G401 (cell line): ENCODE measurements at places on chromosomes 5 and 9.

GRCh38 chr5:103465891-103466290 is 96.7 kb downstream of the NUDT12 start:
- DNase-seq: no peak

DNA sequence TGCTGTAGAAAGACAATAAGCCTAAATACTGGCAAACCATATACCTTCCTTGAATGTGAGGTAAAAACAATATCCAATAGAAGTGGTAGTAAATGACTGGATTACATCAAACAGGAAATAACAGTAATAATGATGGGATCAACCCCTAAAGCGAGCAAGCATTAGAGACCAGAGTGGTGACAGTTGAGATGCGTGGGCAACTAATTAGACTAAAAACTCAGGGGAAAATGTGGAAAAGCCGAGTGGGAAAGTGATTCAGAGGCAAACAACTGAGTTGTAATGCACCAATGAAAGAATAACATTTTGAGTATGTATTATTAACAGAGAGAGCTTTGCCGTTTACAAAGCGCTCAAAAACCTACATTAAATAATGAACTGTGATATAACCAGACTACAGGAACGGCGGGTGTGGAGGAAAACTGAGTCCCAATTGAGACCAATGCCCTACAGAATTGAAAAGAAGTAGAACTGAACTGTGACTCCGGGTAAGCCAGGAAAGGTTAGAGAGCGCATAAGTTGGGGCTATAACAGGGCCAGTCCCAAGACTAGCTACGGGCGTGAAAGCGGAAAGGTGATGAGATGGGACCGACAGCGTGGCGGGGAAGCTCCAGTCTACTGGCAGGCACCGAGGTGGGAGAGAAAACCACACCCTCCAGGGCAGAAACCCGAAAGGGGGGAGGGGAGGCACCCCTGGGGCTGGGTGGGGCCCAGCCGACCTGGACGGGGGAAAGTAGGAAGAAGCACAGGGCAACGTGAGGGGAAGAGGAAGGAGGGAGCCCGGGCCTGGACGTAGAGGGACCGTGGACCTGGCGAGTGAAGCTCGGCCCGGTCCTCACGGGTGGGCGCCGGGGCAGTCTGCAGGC is 592 bp downstream of the UBAP2 start:
- DNase-seq: no peak

- no peak for DNase-seq
Observed at GRCh38 chr5:17359451-17360011, 138.5 kb upstream of the TAF11L2 start.

DNA sequence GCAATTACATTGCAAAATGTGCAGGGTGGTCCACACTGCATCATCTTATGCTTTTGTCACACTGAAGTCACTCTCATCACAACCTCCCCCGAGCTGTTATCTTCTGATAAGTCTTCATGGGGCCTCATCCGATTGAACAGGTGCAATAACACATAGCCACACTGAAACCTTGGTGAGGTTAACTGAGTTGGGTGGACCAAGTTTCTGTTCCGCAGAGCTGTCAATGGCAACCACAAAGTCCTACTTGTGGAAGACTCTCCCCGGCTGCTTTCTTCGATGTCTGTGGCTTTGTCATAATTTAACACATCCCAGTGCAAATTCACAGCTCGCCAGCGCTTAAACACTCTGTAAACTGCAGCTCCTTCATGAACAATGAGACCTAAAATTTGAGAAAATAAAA is 112.2 kb downstream of the MARCHF11 start:
- no peak for DNase-seq

DNA sequence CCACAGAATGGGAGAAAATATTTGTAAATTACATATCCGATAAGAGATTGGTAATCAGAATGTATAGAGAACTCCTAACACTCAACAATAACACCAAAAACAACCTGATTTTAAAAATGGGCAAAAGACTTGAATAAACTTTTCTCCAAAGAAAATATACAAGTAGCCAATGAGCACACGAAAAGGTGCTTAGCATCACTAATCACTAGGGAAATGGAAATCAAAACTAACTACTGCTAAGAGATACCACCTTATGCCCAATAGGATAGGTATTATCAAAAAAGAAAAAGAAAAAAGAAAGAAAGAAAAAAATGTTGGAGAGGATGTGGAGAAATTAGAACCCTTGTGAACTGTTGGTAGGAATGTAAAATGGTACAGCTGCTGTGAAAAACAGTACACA is 212.1 kb downstream of the TLR4 start:
- no peak for DNase-seq

DNA sequence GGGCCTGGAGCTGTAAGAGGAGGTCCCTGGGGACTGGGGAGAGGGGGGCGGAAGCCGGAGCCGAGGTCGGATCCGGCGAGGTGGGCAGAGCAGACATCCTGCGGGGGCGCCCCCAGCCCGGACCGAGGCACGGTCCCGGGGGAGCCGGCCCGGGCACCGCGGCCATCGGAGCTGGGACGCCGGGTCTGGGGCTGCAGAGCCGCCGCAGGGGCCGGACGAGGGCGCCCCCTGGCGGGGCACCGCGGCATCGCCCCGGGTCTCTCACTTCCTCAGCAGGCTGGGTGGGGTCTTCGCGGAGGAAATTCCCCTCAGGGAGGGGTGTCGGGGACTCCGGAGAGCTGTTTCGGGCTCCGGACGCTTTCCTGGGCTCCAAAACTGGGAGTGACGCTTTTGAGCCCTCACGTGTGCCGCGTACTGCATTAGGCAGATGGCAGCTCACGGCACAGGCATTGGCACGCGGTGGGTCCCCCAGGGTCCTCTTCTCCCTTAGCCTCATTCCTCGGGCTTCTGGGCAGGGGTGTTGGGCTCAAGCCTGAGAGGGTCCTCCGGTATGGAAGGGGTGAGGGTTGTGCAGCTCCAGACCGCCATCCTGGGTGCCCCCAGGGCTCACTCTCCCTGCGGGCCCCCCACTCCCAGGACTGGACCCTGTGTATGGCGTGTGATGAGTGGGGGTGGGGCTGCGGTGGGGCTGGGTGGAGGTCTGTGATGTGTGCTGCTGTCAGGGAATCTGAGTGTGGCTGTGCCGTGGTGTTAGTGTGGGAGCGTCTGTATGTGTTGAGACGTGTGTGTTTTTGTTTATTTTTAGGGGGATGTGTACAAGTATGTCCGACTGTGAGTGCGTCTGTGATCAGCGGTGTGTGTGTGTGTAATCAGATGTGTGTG is 29.6 kb downstream of the LHX2 start:
- no peak for DNase-seq

DNA sequence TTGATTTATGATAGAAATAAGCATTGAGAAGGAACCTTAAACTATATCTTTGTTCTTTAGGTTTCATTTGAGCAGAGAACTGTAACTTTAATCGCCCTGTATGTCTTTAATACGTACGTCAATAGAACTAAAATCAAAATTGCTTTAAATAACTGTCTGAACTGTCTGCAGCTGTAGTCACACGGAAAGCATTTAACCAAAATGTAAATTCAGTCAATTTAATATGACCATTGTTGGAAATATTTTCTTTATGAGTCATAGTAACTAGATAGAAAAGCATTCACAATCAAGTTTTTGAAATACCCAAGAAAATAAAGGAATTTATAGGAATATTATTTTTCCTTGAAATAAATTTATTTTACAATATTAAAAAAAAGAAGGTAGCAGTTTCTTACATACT is 157.1 kb upstream of the CDH6 start:
- DNase-seq: no peak

DNA sequence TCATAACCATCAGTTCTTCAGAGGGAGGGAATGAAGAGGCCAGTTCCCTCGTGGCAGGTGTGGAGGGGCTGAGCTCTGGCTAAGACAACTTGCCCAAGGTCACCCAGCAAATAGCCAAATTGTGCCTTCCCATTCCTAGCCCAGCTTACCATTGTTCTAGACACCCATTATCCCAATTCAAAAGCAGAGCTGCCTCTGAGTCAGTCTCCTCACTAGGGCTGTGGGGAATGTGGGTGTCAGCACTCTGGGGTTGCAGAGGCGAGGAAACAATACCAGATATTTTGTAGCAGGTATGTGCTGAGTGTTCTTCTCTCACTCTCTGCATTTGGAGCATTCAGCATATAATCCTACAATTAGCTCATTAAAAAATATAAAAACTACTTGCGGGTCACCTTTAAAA is 270.8 kb downstream of the PSAT1 start:
- no peak for DNase-seq

GRCh38 chr5:43019614-43020398 is 20.3 kb downstream of the ANXA2R start:
- DNase-seq: peak; percentile 42

- DNase-seq: no peak
Observed at GRCh38 chr5:66356011-66356565, 212.0 kb downstream of the SREK1 start.

GRCh38 chr5:1763548-1763911 is 36.1 kb downstream of the MRPL36 start:
- DNase-seq: peak; percentile 9

GRCh38 chr9:97039514-97039860 is 545 bp upstream of the CTSV start:
- DNase-seq: peak; percentile 1

DNA sequence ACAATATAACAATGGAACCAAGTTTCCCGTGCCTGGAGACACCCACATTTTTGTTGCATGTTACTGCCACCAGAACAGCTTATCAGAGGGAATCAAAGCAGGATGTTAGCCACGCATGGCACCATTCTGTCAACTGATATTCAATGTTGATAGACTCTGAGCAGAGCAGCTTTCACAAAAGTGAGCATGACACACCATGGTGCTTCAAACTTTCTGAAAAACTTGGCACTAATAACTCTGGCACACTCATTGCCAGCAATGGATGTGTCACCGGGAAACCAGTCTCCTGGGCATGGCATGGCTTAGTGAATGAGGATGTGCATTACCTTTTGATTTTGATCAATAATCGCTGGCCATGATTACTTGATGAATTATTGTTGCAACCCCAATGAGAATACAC is 19.7 kb downstream of the NIPSNAP3B start:
- DNase-seq: no peak

DNA sequence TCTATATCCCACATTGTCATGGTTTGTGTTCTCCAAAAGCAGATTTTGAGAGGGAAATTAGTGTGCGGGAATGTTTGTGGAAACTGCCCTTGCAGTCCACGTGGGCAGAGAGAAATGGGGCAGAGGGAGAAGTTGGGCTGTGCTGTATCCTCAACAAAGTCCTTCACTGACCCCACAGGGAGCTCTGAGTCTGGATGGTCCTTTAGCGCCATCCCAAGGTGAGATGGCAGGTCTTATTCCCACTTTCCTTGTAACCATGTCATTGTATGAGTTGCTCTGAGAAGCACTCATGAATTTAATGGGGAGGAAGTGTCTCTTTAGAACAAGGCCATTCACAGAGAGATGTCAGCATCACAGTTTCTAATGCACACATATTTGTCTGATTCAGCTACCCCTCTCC is 127.1 kb downstream of the ANKRD18B start:
- DNase-seq: no peak

GRCh38 chr5:2797160-2797559 is 45.7 kb upstream of the IRX2 start:
- no peak for DNase-seq

GRCh38 chr5:72523960-72524582 is 16.9 kb upstream of the ZNF366 start:
- DNase-seq: peak; percentile 22

DNA sequence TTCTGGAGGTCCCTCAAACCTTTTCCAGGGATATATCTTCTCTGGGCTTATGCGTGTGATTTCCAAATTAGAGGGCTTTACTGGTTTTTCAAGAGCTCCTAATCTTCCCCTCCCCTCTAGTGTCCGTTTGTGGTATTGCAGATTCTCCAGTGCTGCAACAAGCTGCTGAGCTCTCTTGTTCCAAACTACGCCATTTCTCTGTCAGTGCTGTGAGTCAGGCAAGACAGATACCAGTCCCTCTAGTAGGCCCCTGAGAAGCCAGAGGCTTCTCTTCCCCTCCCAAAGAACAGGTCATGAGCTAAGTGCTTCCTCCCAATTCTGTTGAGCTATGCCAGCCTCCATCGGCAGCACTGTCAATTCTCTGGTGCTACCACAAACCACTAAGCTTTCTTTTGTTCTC is 149.5 kb downstream of the FANCC start:
- DNase-seq: peak; percentile 30

DNA sequence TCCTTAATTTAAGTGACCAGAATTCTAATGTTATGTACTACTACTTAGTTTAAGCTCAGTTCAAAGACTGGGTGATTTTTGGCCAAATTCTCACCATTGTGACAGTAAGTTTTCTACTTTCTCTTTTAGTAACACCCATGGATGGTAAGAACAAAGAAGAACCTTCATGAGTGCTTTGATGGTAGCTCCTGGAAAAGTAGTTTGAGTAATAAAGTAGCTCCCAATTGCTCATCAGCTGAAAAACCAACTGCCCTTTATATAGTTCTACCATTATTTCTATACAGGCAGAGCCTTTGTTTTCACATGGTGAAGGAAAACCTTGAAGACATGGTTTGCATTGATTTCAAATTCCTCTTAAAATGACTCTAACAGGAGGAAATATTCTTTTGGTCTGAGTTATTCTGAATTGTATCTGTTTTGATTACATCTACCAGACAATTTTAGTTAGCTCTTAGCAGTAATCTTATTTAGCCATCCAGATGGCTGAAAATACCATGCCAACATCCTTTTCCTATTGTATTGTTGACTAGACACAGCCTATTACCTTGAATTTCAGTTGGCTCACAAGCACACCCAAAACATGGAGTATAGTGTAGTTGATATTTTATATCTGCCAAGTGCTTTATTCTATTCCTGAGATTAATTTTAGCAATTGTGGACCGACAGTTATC is 23.7 kb upstream of the STARD4 start:
- peak; percentile 62 for DNase-seq

- peak; percentile 16 for DNase-seq
Observed at GRCh38 chr9:109349421-109349846, 28.6 kb upstream of the EPB41L4B start.

GRCh38 chr5:13708432-13708831 is 236.1 kb downstream of the DNAH5 start:
- DNase-seq: no peak

- DNase-seq: no peak
Observed at GRCh38 chr5:150153957-150154617, 1.6 kb downstream of the PDGFRB start.

GRCh38 chr9:35489313-35490154 is at the start of gene RUSC2:
TSS of gene RUSC2 (plus strand) at chr9:35490111. CDS start at chr9:35546522, 56,411 bp downstream.
- peak; percentile 83 for DNase-seq

GRCh38 chr5:172561151-172561550 is 79.9 kb upstream of the NEURL1B start:
- no peak for DNase-seq

GRCh38 chr5:133457439-133458355 is 154.6 kb downstream of the FSTL4 start:
- DNase-seq: no peak

DNA sequence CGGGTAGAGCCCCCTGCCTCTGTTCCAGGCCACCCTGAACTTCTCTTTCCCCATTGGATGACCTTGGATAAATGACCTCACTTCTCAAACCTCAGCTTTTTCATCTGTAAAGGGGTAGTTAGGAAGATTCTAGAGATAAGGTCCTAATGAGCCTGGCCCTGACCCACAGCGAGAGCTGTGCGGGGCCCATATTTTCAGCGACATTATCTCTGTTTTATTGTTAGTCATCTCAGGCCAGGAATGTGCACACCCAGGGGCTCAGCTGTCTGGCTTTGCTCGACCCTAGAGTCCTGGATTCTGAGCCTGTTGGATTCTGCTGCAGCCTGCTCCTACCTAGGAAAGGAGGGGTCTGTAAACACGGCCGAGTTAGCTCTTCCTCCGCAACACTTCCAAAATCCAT is 81.2 kb upstream of the LMX1B start:
- DNase-seq: no peak
